Amniotic epithelial cell (primary cell): ENCODE measurements at places on chromosomes 5 and 9.
A peak's percentile ranks its signal among the peaks of the same experiment; 100 is the strongest.

DNA sequence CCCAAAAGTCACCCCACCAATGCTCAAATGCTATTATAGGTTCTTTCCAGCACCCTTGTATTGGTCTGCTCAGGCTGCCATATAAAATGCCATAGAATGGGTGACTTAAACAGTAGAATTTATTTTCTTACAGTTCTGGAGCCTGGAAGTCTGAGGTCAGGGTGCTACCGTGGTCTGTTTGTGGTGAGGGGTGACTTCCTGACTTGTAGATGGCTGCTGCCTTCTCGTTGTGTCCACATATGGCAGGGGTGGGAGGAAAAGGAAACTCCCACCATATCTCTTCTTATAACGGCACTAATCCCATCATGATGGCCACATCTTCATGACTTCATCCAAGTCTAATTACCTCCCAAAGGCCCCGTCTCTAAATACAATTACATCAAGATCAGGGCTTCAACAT is 257.8 kb upstream of the TARS1 start:
- no peak for DNase-seq

DNA sequence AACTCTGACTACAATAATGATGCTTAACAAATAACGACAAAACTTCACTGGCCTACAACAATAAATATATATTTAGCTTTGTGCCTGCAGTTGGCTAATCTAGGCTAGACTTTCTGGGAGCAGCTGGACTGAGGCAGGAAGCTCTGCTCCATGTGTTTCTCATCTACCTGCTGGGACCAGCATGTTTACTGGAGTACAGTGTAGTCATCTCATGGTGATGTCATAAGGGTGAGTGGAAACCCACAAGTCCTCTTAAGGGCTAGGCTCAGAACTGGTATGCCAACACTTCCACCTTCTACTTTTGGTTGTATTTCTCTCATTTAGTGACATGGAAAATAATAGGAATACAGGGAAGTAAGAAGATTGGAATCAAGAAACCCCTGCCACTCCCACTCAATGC is 85.7 kb upstream of the NIPBL start:
- peak; percentile 9 for DNase-seq

GRCh38 chr5:124061663-124062062 is 549.7 kb downstream of the CSNK1G3 start:
- DNase-seq: peak; percentile 87

DNA sequence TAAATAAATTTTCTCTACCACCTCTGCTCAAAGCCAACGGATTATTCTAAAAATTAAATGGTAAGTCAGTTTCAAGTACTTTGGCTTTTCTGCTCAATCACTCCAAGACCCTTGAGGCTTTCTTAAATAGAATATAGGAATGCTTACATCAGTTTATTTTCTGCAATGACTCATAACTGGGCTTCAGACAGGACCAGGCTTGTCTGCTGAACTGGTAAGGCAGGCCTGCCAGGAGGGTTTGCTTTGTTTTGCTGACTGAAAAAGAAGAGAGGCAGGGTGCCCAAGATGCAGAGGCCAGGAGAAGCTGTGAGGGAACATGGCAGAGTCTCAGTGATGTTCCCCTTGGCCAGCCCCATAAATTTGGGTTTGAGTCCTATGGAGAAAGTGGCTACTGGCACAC is 60.3 kb upstream of the EPB41L4A start:
- DNase-seq: peak; percentile 8

- no peak for DNase-seq
Measured at GRCh38 chr5:24623031-24623430, 21.7 kb downstream of the CDH10 start.

GRCh38 chr5:11385901-11386293 is 518.3 kb downstream of the CTNND2 start:
- DNase-seq: no peak

DNA sequence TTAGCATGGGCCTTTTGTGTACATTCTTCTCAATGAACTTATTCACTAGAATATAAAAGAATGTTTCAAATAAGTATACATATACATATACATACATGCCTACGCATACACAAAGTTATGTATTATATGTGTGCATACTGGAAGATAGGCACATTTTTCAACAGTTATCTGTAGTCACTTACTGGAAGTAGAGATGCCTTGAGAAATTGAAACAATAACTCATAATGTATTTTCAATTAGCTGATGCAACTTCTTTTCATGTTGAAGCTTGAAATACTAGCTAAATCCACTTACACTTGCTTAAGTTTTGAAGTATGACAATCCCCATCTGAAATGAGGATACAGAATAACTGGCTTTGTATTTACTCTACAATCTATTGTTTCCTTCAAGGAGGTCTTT is 469.0 kb upstream of the PTGER4 start:
- no peak for DNase-seq

DNA sequence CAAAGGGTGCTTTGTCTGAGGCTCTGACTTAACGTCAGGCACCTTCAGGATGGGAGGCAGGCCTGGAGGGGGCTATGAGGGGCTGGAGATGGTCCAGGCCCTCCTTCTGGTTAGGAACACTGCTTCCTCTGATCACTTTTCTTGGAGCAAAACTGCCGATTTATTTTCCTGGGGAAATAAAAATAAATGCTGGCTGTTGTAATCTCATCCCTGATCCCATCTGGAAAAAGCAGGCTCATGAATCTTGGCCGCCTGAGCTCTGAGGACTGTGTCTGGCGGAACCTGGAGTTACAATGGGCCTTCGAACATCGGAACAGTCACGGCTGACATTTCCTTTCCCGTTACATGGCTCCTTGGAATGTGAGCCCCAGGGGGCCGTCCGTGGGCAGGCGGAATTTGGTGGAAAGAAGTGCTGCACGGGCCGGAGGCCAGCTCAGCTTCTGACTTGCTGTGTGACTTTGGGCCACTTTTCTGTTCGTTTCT is 157.8 kb downstream of the RGS3 start:
- peak; percentile 84 for DNase-seq
